CD14-positive monocyte (primary cell): ENCODE measurements at places on chromosomes 2 and 18. TPM values are rescaled to one million over a fixed set of nuclear protein-coding genes. Genes with fewer than 3 reads are reported as not detected.

DNA sequence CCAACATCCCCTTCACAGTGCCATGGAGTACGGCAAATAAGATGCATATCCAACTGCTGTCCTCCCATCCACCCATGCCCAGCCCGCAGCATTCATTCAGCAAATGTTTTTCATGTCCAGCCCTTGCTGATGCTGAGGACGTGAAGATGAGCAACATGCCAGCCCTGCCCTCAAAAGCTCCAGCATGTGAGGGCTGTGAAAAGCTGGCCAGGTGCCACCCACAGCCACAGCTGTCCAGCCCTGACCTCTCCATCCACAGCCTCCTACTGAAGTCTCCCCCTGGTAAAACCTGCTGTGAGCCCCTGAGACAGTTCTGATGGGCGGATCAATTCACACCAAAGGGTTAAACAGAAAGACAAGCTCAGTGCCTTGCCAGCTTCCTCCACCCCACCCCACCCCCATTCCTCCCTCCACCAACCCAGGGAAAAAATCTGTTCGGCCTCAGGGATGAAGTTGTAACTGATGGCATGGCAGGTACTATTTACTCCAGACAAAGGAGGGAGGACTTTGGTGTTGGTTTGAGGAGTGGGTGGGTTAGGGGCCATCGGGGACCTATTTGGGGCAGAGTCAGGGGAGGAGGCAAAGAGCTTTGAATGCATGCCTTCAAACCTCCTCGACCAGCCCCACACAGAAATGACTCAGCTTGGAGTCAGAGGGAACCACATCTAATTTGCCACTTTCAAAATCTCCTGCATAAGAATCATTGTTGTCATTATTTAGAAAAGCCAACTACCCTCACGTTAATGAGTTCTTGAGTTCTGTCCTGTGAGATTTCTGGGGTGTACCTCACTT is 4.3 kb downstream of the ZBTB7C start:
- DNase-seq, result no peak

DNA sequence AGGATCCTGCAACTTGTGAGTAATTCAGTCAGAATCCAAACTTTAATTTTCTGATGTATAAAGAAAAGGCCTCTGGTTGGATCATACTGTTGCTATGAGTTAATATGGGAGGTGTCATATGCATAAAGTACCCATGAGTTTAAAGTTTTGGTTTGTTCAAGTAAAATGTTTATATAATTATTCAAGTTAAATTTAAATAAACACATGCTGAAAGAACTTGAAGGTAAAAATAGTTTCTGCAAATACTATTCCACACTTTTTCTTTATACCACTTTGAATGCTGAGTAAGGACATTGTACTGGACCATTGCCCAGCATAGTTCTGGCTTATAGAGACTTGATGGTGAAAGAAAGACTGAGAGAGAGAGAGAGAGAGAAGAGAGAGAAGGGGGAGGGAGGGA is 30.7 kb downstream of the PKP4 start:
- no peak for DNase-seq

The EGR4 gene
- 0.12 TPM for polyA plus RNA-seq

- no peak for DNase-seq
Measured at GRCh38 chr2:163592954-163593622, 142.7 kb downstream of the FIGN start.

GRCh38 chr2:226999661-227000060 is 163.8 kb downstream of the RHBDD1 start:
- DNase-seq, result no peak

- peak; percentile 73 for DNase-seq
Measured at GRCh38 chr2:8488001-8488738, 193.7 kb upstream of the ID2 start.

The NDC80 gene
- polyA plus RNA-seq, result not detected

DNA sequence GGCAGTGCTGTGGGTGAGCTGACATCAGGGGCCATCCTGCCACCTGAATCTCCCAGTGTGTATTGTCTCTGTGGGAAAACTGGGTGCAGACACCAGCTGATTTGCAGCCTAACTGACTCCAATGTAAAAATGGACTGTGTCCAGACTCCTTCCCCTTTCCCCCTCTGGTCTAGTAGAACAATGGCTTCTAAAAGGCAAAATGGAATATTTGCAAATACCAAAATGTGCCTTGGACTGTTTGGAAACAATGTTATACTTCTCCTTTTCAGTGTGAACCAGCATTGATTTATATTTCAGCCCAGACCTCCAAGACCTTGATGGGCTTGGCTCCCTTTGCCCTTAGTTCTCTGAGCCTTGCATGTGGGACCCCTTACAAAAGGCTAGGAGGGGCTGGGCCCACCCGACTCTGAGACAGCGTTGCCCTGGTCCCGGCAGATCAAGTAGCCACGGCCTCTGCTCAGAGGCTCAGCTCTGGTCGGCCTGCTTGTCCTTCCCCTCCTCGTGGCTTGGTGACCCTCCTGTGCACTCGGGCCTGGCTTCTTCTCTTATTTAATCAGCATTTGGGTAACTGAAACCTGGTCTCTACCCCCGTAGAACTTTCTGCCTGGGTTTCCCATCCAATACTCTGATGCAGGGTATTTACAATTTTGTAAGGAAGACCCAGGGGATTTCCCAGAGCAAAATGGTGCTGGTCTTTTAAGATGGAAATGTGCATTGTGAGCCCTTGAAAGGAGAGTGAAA is 18.0 kb upstream of the ACKR3 start:
- DNase-seq, result no peak

GRCh38 chr18:59132810-59133465 is 6.7 kb upstream of the SEC11C start:
- no peak for DNase-seq

- no peak for DNase-seq
Measured at GRCh38 chr18:63476668-63477067, at the start of gene SERPINB5. Gene SERPINB5, plus strand, starts transcription at chr18:63476958. Its CDS starts 7,471 bp downstream, at chr18:63484429.

DNA sequence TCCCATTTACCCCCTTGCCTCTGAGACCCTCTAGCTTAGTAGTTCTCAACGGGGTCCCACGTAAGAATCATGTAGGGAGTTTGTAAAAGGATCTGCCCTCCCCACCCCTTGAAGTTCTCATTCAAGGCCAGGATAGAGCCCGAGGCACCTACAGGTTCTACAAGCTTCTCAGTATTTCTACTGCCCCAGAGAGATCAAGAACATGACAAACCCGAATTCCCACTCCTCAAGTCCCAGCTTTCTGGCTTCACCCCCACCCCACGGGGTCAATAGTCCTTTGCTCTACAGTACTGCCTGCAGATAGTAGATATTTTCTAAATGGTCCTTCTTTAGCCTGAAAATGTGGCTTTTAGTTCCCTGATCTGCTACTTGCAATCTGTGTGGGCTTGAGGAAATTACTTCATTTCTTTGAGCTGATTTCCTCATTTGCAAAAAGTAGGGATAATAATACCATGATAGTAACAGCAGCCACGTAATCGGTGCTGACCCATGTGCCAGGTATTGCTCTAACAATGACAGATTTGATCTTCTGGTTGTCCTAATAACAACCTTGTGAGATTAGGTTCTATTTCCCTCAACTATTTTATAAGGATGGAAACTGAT is 7.1 kb downstream of the CIB4 start:
- DNase-seq, result no peak

DNA sequence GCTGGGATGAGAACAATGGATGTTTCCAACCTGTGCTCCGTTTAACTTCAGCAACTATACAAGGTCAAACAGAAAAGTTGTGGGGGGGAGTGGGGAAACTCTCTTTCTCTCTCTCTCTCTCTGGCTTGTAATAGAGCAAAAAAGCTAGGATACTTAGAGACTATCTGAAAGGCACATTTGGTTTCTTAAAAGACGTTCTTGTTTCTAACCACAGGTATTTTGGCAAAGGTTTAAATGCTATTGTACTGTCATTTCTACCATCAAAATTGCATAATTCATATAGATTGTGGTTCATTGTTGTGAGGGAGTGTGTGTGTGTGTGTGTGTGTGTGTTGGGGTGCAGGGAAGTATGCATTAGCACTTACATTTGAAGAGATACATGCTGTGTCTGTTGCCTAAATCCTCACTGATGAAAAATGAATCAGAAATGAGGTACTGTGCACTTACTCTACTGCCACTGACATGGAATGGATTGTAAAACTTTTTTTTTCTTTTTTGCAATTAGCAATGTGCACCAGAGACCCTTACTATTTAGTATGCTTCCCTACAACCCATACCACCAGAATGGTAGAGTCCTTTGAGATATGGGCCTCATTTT is 841.0 kb upstream of the PIK3C3 start:
- no peak for DNase-seq

The ST6GAL2 gene
- polyA plus RNA-seq, result not detected in 2 replicates

DNA sequence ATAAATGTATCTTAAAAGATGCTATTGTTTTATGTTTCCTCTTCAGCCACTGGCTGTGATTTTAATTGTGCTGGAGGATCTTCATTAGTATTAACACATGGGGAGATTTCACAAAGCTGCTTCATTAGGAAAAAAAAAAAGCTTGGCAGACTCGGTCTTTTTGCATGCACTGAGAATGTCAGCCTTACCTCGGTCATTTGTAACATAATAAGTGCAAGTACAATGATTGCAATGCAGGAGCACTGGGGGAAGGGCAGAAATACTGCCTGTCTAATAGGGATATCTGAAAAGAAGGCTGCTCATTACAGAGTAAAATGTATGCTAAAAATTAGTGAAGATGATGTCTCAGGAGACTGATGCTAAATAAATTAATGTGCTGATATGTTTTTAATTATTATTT is 1.3 kb upstream of the BAZ2B start:
- DNase-seq, result no peak

The PRKAG3 gene
- not detected for polyA plus RNA-seq
